ENCODE measurements at places on chromosomes 12 and 14. TPM values are rescaled to one million over a fixed set of nuclear protein-coding genes. Genes with fewer than 3 reads are reported as not detected.
A peak's percentile ranks its signal among the peaks of the same experiment; 100 is the strongest.

TAS2R42 gene
- not detected for total RNA-seq

TBK1 gene
- total RNA-seq = 31.5 TPM

IL31 gene
- total RNA-seq = not detected

CYP27B1 gene
- 72.6 TPM for total RNA-seq

KRT1 gene
- not detected for total RNA-seq

NTS gene
- not detected for total RNA-seq

FIGNL2 gene
- 0.02 TPM for total RNA-seq

GRCh38 chr12:65961190-65962035, 137.1 kb downstream of the HMGA2 start:
- no peaks in the 10 kb centered on the region for H3K27me3 ChIP-seq
- no peak for DNase-seq
- no peak overlapping the region for H3K4me3 ChIP-seq
- H3K36me3 ChIP-seq = peaks cover 35% of the 10 kb centered on the region

- H3K4me3 ChIP-seq = no peak overlapping the region
- H3K27ac ChIP-seq = no peak overlapping the region
- no peak for DNase-seq
- 0 out of 2 replicates have a peak, but pooled peaks cover 6% of the 10 kb centered on the region for H3K4me1 ChIP-seq
- no peaks in the 10 kb centered on the region for H3K27me3 ChIP-seq
Observed at GRCh38 chr12:71060426-71060825, 97.4 kb downstream of the TSPAN8 start.

GRCh38 chr14:103654619-103655018, 25.6 kb downstream of the KLC1 start:
- H3K36me3 ChIP-seq = peaks cover 47% of the 10 kb centered on the region
- H3K27ac ChIP-seq = no peak overlapping the region
- no peaks in the 10 kb centered on the region for H3K27me3 ChIP-seq
- H3K4me1 ChIP-seq = no peaks in the 10 kb centered on the region
- DNase-seq = no peak

DNA sequence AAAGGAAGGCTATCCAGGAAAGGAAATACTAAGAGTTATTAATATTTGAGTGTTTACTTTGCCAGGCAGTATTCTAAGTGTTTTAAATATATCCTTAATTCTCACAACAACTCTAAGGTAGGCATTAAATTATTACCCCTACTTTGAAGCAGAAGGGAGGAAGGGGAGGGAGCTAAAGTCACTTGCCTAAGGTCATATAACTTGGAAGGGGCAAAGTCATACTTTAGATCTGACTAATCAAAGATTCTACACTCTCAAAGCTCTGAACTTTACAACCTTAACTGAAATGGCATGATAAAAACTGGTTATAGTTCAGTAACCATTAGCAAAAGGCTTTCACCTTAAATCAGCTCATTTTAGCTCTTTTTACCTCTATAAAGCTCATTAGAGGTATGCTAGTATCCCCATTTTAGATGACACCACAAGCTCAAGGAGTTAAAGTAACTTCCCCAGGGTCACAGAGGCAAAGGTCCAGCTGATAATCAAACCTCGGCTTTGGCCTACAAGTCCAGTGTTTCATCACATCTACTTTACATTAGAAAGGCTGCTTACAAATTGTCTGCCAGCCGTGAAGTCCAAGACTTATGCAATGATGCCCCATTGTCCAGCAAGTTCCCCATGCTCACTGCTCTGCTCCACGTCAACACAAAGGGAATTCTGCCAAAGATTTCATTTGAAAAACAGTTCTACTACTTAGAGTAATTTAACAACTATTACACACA, 223.9 kb downstream of the MED13L start:
- H3K36me3 ChIP-seq = no peaks in the 10 kb centered on the region
- DNase-seq = no peak
- no peak overlapping the region for H3K27ac ChIP-seq
- 0 out of 2 replicates have a peak, but pooled peaks cover 5% of the 10 kb centered on the region for H3K4me1 ChIP-seq
- H3K4me3 ChIP-seq = no peak overlapping the region

DNA sequence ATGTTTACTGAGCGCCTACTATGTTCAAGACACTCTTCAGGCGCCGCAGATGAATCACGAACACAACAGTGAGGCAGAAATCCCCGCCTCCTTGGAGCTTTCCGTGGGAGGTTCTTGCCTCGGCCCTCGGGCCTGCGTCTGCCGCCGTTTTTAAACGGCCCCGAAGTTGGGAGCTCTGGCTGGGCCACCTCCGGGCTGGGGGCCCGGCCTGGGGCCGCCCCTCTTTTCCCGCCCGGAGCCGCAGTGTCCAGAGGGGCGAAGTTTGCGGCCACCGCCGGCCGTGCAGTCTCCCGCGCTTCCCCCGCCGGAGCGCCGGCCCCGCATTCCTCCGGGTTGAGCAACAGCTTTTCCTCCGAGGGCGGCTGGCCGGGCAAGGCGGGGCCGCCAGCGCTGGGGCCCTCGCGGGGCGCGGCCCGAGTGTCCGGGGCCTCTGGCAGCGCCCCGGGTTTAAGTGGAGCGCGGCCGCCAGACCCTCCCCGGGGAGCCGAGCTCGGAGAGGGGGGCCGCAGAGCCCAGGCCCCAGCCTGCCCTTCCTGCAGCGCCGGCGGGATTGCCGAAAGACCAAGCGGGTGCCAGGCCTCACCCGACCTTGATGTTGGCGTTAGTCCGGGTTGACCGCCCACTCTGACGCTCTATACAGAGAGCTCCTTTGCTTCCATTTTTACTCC, 18.7 kb upstream of the CTDSP2 start:
- H3K27me3 ChIP-seq = peaks cover 39% of the 10 kb centered on the region
- peak; percentile 99 for DNase-seq

- DNase-seq = no peak
- no peaks in the 10 kb centered on the region for H3K36me3 ChIP-seq
- H3K27ac ChIP-seq = no peak overlapping the region
Observed at GRCh38 chr12:47317175-47317915, 237.6 kb upstream of the AMIGO2 start.

DNA sequence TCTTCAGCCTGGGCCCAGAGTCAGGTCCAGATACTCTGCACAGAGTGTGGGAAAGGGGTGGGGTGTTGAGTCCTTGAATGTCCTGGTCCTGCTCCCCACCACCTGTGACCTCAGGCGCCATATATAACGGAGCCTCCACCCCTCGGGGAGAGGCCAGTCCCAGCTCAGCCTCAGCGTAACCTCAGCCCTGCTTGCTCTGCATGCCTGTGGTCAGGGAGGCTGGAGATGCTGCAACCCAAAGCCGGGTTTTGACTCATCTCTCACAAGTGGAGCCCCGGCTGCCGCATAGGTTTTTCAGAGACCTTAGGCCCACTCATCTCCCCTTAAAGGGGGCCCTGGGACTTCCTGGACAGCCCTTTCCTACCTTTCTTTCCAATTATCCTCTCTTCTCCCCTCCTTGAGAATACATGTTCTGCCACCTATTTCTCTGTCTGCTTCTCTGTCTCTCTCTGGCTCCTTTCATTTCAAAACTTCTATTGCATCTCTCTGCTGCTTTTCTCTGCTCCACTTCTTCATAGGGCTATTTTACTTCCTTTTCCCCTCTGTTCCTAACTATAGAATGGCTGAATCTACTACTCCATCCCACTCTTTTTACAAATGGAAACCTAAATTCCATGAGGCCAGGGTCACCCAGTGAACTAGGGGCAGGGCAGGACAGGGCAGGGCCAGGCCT, 1.2 kb downstream of the ITGB7 start:
- H3K27me3 ChIP-seq = no peaks in the 10 kb centered on the region
- peak; percentile 66 for DNase-seq
- no peak overlapping the region for H3K27ac ChIP-seq
- H3K4me1 ChIP-seq = peaks cover 10% of the 10 kb centered on the region
- no peak overlapping the region for H3K4me3 ChIP-seq

GRCh38 chr14:27929797-27930347, 836.7 kb upstream of the FOXG1 start:
- H3K27ac ChIP-seq = no peak overlapping the region
- no peaks in the 10 kb centered on the region for H3K36me3 ChIP-seq
- no peaks in the 10 kb centered on the region for H3K4me1 ChIP-seq
- no peak overlapping the region for H3K4me3 ChIP-seq

DNA sequence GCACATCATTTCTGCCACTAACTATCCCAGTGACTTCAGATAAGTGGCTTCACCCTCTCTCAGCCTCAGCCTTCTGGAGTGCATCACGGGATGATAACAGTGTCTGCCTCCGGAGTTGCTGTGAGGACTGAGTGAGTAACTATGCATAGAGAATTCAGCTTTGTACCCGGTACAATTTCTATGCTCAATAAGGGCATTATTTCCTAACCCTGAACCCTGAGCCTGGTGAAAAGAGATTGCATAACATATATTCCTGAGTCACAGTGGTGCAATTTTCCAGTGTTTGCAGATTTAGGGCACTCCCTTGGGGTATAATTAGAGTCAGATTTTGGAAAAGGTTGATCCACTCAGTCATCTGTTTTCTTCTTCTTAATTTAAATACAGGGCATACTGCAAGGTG, 181.1 kb downstream of the PTPN11 start:
- DNase-seq = no peak
- H3K4me1 ChIP-seq = no peaks in the 10 kb centered on the region
- no peak overlapping the region for H3K4me3 ChIP-seq
- H3K27me3 ChIP-seq = no peaks in the 10 kb centered on the region
- no peaks in the 10 kb centered on the region for H3K36me3 ChIP-seq

DNA sequence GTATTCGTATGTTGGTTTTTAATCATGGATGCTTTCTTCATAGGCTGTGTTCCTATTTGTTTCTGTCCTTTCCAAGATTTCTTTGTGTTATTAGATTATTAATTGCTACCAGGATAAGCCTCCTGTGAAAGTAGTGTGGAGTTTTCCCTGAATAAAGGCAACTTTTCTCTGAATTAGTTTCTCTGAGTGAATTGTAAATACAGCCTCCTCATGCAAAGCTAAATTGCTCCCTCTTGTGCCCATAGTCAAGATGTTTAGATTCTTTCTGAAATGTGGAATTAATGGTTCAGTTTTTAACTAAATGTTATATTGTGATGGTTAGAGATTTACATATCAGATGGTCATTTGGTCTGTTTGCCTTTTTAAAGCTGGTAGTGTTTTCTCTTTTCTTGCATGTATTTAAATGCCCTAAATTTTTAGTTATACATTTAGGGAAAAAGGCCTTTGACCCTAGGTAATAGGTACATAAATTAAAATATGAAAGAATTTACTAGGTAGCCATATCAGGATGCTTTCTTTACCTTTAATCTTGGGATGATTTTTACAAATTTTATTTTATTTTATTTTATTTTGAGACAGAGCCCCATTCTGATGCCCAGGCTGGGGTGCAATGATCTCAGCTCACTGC, 8.9 kb downstream of the APAF1 start:
- H3K27me3 ChIP-seq = no peaks in the 10 kb centered on the region
- H3K4me3 ChIP-seq = no peak overlapping the region
- peaks cover 21% of the 10 kb centered on the region for H3K36me3 ChIP-seq
- no peak for DNase-seq
- H3K27ac ChIP-seq = no peak overlapping the region
- H3K4me1 ChIP-seq = no peaks in the 10 kb centered on the region

GRCh38 chr14:80323038-80323665, 111.8 kb upstream of the DIO2 start:
- H3K4me1 ChIP-seq = peaks cover 7% of the 10 kb centered on the region
- H3K36me3 ChIP-seq = no peaks in the 10 kb centered on the region
- no peak overlapping the region for H3K4me3 ChIP-seq
- H3K27me3 ChIP-seq = no peaks in the 10 kb centered on the region

GRCh38 chr14:59474172-59474571, 9.0 kb upstream of the GPR135 start:
- DNase-seq = peak; percentile 68
- peaks cover 44% of the 10 kb centered on the region for H3K36me3 ChIP-seq
- no peak overlapping the region for H3K27ac ChIP-seq
- H3K27me3 ChIP-seq = no peaks in the 10 kb centered on the region
- peaks cover 7% of the 10 kb centered on the region for H3K4me1 ChIP-seq

DNA sequence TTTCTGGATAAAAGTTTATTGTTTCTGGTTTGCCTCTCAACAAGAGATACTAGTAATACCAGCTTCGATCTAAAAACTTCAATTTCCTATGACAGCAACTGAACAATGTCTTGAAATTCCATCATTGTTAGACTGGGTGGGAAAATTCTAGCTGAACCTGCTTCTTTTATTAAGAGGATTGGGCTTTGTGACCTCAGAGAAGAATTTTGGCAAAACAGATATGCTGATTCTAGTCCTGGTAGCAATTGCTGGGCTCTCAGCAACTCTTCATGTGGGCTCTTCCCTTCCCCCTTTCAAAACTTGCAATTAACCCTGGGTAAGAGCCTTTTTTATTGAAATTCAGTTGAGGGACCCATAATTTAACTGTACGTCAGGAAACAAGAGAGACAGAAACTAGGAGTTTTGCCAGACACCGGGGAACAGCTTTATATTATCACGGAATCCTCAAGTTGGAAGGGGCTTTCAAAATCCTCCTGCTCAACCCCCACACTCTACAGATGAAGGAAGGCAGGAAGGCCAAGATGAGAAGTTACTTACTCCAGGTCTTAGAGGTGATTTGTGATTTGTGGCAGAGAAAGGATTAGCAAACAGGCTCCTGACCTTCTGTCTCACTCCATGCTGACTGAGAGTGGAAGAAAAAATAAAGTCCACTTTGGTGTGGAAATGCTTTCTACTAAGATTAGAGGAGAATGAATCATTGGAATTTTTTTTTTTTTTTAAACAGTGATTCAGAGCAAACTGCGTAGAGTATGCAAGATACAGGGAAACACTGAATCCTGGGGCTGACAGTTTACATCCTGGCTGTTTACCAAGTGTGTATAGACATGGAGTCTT, 239.0 kb upstream of the ATP2B1 start:
- no peaks in the 10 kb centered on the region for H3K27me3 ChIP-seq
- no peaks in the 10 kb centered on the region for H3K36me3 ChIP-seq
- H3K27ac ChIP-seq = no peak overlapping the region
- DNase-seq = no peak

GRCh38 chr14:79325071-79325470, 886.2 kb downstream of the DIO2 start:
- H3K27me3 ChIP-seq = no peaks in the 10 kb centered on the region
- no peaks in the 10 kb centered on the region for H3K4me1 ChIP-seq
- no peaks in the 10 kb centered on the region for H3K36me3 ChIP-seq
- no peak overlapping the region for H3K27ac ChIP-seq
- H3K4me3 ChIP-seq = no peak overlapping the region
- DNase-seq = no peak

DNA sequence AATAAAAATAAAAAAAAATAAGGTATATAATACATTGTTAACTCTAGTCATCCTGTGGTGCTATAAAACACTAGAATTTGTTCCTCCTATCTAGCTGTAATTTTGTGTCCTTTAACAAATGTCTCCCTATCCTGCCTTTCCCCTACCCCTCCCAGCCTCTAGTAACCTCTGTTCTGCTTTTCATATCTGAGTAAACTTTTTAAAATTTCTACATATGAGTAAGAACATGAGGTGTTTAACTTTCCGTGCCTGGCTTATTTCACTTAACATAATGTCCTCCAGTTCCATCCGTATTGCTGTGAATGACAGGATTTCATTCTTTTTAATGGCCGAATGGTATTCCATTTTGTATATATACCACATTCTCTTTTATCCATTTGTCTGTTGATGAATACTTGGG, 71.3 kb upstream of the GNG2 start:
- DNase-seq = no peak
- H3K4me1 ChIP-seq = no peaks in the 10 kb centered on the region
- H3K4me3 ChIP-seq = no peak overlapping the region
- H3K27me3 ChIP-seq = no peaks in the 10 kb centered on the region

DNA sequence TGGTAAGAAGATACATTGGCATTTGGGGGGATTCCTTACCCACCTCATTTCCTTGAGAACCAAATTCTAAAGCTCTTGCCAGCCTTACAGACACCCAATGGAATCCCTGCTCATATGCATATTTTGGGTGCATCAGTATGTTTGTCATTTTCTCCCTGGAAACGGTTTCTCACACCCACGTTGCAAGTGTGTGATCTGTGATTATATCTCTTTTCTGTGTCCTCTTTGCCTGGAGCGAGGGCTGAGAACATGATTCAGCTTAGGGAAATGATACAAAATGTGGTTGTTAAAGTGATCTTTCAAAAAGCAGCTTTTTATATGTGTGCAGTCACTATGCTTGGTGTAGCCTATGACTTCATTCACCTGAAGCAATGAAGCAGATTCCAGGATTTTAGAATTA, 52.0 kb downstream of the KCNMB4 start:
- no peak for DNase-seq
- no peaks in the 10 kb centered on the region for H3K4me1 ChIP-seq
- H3K27ac ChIP-seq = no peak overlapping the region
